ENCODE measurements at places on chromosomes 1 and 21.

GRCh38 chr1:231847612-231848397, 221.2 kb downstream of the DISC1 start:
- DNase-seq: no peak

DNA sequence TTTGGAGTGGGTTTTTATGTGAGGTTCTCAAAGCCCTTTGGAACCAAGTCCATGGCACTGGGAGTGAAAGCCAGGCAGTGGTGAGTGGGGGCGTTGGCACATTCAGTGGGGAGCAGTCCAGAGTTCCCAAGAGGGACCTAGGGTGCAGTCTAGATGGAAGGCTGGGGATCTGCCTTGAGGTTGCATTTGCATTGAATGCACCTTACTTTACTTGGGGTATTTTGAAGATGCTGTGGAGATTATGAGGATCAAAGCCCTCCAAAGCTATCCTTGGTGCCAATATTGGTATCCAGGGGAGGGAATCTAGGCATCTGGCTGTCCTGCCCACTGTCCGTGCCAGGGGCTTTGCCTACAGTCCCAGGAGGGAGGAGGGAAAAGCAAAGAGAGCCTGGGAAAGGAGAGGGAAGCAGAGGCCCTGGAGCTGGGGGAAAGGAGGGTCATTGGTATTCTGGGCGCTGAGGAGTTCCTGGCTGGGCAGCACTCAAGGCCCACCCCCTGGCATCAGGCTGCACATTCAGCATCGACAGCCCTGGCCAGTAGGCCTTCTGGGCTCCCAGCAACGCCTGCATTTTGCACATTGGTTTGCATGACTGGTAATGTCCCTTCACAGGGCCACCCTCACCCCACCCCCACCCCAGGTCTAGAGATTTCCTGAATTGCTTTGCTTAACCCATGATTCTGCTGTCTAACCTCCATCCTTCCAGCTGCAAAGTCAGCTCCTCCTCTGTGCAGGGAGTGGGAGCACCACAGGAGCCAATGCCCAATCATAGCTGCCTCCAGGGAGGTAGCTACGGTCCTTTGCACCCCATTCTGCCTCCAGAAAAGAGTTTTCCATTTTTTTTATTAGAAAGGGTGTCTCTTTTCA, 843 bp upstream of the BCAN start:
- no peak for DNase-seq

- no peak for DNase-seq
Observed at GRCh38 chr1:48906164-48906563, 129.5 kb upstream of the BEND5 start.

GRCh38 chr1:245215071-245215470, 60.3 kb downstream of the KIF26B start:
- no peak for DNase-seq

DNA sequence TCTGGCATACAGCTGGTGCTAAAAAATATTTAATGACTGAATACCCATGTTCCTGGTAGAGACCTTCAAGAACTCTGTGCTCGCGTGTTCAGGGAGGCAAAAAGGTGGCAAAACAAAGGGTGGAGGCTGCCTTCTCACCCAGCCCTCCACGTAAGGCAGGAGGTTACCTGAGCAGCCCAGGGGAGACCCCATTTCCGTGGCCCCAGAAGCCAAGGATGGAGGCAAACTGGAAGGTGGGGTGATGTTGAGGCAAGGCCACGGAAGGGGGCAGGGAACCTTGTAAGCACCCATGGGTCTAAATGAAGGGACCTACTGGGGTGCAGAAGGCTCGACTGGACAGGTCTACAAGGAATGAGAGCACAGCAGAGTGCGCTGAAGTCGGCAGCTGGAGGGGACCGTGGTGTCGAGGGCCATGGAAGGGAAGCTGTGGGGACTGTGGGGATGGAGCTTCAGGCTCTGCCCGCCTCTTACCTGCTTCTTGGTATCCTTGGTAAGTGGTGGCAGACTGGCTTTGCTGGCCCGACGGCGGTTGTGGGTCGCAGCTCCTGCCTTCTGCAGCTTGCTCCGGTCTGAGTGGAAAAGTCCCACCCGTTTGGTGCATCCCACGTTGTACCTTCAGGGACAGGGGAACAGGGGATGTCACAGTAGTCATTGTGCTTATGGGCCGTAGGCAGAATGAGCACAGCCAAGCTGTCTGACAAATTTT, 8.9 kb upstream of the A3GALT2 start:
- no peak for DNase-seq

- no peak for DNase-seq
Observed at GRCh38 chr1:54931275-54931840, 44.4 kb upstream of the DHCR24 start.

DNA sequence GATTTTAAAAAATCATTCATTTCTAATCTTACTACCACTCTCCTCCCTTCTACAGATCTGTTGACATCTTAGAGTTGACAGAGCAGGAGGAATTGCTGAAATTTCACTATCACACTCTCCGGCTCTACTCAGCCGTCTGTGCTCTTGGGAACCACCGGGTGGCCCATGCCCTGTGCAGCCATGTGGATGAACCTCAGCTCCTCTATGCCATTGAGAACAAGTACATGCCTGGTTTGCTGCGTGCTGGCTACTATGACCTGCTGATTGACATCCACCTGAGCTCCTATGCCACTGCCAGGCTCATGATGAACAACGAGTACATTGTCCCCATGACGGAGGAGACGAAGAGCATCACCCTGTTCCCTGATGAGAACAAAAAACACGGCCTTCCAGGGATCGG, 276.7 kb downstream of the ZP4 start:
- no peak for DNase-seq

- DNase-seq: no peak
Observed at GRCh38 chr1:30036229-30036547, 687.2 kb downstream of the MATN1 start.
